ENCODE measurements at places on chromosomes 6 and 20.
A peak's percentile ranks its signal among the peaks of the same experiment; 100 is the strongest.

- DNase-seq = no peak
Observed at GRCh38 chr6:41040101-41040939, 1.3 kb upstream of the UNC5CL start.

- DNase-seq = no peak
Observed at GRCh38 chr6:134703206-134703605, 246.7 kb downstream of the ALDH8A1 start.

- DNase-seq = no peak
Observed at GRCh38 chr6:79922018-79922417, 25.3 kb downstream of the ELOVL4 start.

GRCh38 chr20:49668181-49668877, 45.3 kb downstream of the B4GALT5 start:
- peak; percentile 54 for DNase-seq

DNA sequence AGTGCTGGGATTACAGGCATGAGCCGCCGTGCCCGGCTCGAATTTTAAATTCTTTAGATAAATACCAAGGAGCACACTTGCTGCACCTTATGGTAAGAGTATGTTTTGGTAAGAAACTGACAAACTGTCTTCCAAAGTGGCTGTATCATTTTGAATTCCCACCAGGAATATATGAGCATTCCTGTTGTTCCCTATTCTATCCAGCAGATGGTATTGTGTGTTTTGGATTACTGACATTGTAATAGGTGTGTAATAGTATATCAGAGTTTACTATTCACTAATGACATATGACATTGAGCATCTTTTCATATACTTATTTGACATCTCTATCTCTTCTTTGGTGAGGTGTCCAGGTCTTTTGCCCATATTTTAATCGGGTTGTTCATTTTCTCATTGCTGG, 40.5 kb downstream of the TGM6 start:
- no peak for DNase-seq

DNA sequence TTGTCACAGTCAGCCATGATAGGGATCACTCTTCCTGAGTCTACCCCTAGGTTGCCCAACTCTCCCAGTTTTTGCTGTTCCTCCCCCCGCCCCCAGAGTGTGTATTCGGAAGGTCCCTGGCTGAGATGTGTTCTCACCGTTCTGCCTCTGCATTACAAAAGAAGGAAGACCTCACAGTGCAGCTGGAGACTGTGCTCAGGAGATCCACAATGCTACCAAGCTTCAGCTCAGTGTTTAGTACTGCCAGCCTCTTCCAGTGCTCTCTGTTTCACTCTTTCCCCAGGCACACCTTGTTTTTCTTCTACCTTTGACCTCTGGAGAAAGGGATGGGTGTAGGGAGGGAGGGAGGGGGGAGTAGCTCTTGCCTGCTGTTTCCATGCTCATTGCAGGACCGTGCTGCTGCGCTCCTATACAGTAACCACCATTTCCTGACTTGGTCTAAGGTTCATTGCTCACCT, 13.4 kb upstream of the MOCS1 start:
- DNase-seq = no peak

GRCh38 chr20:47328129-47328528, 28.4 kb downstream of the ZMYND8 start:
- no peak for DNase-seq

- no peak for DNase-seq
Observed at GRCh38 chr6:124655866-124656265, 306.4 kb upstream of the RNF217 start.

GRCh38 chr20:17849901-17850683, 118.5 kb downstream of the SNX5 start:
- no peak for DNase-seq

GRCh38 chr20:17059465-17059864, 167.4 kb upstream of the PCSK2 start:
- no peak for DNase-seq

GRCh38 chr6:144768551-144769075, 483.5 kb downstream of the UTRN start:
- no peak for DNase-seq

- DNase-seq = no peak
Observed at GRCh38 chr6:137775720-137776119, 91.3 kb upstream of the TNFAIP3 start.

DNA sequence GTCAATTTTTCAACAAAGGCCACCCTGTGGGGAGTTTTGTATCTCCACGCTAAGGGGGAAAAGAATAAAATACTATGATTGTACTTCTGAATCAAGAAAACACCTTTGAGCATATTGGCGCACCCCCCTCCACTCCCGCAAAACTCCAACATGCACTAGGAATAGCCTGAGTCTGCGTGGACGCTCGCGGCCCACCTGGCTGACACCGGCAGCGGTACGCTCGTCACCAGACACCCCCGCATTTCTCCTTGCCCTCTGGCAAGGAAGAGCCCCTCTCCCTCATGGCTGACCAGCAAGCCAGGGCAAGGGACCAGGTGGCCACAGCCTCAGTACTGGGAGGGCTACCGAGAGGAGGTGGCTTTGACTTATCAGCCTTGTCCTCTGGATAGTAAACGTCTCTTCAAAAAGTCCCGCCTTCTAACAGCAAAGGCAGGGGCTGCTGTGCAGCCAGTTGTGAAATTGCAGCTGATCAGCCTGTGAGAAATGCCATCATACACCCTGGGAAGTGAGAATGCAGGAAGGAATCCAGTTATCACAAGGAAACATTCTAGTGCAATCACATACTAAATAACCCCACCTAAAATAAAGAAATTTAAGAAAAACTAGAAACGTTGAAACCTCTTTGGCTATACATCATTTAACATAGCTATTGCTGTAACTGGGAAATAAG, 84.2 kb downstream of the HUS1B start:
- DNase-seq = no peak

- no peak for DNase-seq
Observed at GRCh38 chr20:48457193-48458002, 370.4 kb downstream of the PREX1 start.

- DNase-seq = no peak
Observed at GRCh38 chr6:135088281-135088680, 33.7 kb upstream of the HBS1L start.

DNA sequence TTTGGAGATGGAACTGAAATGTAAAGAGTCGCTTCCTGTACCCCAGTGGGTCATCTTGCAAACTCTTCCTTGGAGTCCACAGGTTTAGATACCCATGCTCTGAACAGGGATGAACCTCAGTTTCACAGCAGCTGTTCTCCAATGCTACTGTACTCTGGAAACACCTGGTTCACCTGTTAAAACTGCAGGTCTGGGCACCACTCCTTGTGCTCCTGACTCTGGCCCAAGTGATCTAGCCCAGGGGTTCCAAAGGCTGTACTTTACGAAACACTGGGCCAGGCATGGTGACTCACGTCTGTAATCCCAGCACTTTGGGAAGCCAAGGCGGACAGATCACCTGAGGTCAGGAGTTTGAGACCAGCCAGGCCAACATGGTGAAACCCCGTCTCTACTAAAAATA, 102.1 kb downstream of the ATP9A start:
- DNase-seq = no peak

DNA sequence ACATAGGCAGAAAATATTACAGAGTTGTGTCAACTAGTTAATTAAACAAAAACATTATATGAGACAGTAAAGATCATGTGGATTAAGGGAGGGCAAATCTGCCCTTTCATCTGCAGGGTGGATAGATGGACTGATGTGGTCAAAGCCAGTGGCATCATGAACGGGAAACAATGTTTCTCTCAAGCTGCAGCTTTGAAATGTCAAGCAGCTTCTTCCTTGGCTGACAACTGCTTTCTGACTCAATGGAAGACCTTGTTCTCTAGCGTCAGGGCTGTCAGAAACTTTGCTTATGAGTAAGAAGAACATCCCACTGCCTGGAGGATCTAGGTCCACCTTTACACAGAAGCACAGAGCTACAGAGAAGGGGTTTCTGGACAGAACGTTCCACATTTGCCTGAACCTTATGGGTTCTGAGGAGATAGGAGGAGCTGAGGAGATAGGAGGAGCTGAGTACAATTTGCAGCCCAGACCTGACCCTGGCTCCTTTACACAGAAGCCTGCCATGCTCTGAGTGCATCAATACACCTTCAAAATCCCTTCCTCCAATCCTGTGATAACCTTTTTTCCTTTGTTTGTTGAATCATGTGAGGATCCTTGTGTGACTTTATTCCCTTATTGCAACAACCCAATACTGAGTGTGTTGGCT, 6.1 kb downstream of the CST5 start:
- DNase-seq = no peak

DNA sequence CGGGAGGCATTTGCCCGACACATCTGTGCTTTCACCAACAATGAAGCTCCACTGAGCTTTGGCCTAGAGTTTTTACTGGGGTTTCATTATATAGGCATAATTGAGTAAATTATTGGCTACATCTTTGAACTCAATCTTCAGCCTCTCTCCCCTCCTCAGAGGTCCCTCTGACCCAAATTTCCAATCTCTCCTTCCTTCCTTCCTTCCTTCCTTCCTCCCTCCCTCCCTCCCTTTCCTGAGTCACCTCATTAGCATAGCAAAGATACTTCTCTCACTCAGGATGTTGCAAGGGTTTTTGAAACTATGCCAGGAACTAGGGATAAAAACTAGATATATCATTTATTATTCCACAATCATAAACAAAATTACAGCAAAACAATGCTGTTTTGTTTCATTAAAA, 238.2 kb upstream of the PRND start:
- DNase-seq = no peak

DNA sequence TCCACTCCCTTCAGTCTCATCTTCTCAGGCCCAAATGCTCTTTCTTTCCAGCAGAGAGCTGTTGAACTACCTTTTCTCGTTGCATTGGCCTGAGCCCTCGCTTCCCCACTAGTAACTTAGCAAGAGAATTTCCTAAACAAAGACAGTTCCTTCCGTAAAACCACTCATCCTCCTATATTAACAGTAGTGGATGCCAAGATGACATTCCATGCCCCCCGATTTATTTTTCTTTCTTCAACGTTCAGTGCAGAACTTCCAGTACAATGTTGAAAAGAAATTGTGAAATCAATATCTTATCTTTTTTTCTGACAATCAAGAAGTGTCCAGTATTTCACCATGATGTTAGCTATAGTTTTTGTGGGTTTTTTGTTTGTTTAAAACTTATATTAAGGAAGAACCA, 45.8 kb downstream of the SOX4 start:
- no peak for DNase-seq

DNA sequence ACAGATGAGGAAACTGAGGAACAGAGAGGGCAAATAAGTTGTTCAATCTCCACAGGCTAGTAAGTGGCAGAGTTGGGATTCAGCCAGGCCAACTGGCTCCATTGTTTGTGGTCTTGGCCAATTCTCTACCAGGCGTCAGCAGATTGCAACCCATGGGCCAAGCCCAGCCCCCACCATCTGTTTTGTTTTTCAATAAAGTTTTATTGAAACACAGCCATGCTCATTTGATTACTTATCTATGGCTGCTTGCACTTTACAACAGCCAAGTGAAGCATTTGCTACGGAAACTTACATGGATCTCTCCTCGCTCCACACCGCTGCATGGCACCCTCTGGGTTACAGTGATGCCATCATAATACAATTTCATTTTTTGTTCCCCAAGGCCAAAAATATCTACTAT, 90.8 kb downstream of the ZNF217 start:
- no peak for DNase-seq

DNA sequence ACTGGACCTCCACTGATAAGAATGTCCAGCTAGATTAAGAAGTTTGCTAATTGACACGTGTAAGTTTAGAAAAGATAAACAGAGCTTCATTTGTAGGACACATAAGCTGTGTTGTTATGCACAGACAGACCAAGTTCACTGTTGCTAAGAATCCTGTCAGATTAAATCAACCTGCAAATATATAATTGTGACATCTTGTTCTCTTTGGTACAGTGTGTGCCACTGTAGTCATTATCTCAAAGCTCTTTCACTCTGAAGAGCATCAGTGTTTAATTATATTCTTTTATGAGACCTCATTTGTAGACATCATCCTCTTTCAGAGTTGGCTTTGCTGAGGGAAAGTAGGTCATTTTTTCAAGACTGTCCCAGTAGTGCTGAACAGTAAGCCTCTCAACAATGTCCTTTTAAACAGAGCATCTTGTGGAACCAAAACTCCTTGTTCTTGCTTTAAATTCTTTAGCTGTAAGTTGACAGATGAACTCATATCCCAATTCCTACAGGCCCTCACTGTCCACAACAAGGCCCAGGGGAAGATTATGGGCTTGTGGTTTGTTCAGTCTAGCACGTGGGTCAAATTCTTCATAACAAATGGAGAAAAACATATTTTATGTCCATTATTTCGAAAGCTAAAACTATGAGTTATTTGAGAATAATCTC, 252.4 kb downstream of the HDGFL1 start:
- DNase-seq = no peak

GRCh38 chr6:35038076-35038475, 103.1 kb downstream of the TCP11 start:
- no peak for DNase-seq

GRCh38 chr20:14582855-14583254, 245.4 kb upstream of the FLRT3 start:
- no peak for DNase-seq

- DNase-seq = no peak
Observed at GRCh38 chr6:39666706-39667489, 58.3 kb downstream of the KIF6 start.

Data from stimulated activated CD8-positive, alpha-beta memory T cell treated with anti-CD3 and anti-CD28 coated beads, Interleukin-2, amount 100 ng/mL, for 48 hours (primary cell).